ENCODE measurements at places on chromosomes 1 and 21.

- no peak for DNase-seq
Observed at GRCh38 chr1:184262109-184262508, 124.7 kb upstream of the C1orf21 start.

GRCh38 chr1:232222614-232223013, 407.3 kb downstream of the SIPA1L2 start:
- no peak for DNase-seq

DNA sequence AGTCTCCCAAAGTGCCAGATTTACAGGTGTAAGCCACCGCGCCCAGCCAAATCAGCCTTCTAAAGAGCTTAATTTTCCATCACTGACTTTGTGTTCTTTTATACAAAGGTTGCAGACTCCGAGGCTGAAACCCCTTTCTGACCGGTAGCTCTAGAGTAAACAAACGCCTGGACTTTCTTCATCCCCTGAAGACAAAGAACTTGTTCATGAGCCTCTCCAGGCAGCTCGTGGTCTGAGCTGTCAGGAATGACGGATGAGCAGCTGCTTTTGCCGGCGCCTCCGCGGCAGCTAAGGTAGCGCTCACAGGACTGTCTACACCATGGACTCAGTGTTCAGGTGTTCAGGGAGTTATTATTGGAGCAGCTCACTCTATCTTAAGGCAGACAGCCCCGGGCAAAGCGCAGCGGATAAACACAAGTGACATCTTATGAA, 128.5 kb upstream of the ERRFI1 start:
- peak; percentile 33 for DNase-seq

- peak; percentile 41 for DNase-seq
Observed at GRCh38 chr21:16770266-16770665, 742.6 kb upstream of the CXADR start.

DNA sequence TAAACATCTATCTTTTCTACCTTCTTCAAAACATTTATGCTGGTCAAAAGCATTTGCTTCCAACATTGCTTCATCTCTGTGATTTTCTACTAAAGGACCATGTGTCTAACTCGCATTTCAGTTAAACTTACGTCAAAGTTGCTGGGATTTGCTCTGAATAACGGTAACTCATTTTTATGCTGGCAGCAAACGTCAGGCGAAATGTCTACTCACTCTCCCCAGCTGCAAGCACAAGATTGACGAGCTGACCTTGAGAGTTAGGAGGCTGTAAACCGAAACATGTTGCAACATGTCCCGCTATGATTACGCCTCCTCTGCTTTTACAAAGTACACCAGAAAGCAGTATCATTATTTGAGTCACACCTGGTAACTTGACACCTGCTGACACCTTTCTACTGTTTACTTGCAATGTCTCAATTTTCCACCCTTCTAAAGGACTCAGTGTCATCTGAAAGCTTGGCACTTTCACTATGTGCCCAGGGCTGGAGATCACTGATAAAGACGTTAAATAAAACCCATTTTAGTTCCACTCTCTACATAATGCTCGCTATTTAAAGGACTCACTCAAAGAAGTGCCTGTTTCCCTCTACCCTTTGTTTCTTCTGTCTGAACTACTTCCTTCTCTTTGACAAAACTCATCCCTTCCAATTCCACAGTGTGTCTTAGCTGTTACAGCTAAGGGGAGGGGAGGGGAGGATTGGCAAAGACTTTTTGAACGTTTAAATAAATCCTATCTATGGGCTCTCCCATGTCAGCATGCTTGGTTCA, 111.9 kb downstream of the PTPN14 start:
- peak; percentile 90 for DNase-seq

DNA sequence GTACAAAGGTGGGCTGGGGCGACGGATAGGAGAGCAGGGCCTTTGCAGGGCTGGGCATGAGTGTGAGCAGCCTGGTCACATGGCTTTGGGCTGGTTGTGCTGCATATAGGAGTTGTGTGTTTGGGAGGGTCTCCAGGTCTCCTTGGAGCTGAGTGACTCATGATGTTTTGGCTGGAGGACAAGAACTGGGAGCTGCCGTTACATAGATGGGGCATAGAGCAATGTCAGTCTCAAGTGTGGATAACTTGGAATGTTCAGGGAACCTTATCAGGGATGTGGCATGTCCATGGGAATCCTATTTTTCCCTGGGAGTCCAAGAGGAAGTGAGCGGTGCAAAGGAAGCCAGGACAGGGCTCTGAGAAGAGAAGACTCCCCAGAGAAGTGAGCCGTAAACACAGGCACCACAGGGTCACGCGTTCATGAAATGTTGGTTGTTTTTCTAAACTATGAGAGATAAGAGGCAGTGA, 136.4 kb upstream of the KCNE2 start:
- peak; percentile 69 for DNase-seq

All from fibroblast of skin of abdomen (primary cell).